Peyer's patch (tissue), 4 donors: ENCODE measurements at places on chromosomes 11 and 22. TPM values are rescaled to one million over a fixed set of nuclear protein-coding genes. Genes with fewer than 3 reads are reported as not detected.

ANGPTL5 gene
- not detected for total RNA-seq

TEX54 gene
- not detected for total RNA-seq

LRRC10B gene
- total RNA-seq, result 2.5 TPM

P4HA3 gene
- not detected for total RNA-seq

TEAD1 gene
- 34.5 TPM for total RNA-seq

GRCh38 chr11:100867606-100868005, 180.5 kb downstream of the ARHGAP42 start:
- no peak for DNase-seq

GRCh38 chr11:2517016-2517385, 72.2 kb downstream of the KCNQ1 start:
- peak; percentile 41 for DNase-seq

DNA sequence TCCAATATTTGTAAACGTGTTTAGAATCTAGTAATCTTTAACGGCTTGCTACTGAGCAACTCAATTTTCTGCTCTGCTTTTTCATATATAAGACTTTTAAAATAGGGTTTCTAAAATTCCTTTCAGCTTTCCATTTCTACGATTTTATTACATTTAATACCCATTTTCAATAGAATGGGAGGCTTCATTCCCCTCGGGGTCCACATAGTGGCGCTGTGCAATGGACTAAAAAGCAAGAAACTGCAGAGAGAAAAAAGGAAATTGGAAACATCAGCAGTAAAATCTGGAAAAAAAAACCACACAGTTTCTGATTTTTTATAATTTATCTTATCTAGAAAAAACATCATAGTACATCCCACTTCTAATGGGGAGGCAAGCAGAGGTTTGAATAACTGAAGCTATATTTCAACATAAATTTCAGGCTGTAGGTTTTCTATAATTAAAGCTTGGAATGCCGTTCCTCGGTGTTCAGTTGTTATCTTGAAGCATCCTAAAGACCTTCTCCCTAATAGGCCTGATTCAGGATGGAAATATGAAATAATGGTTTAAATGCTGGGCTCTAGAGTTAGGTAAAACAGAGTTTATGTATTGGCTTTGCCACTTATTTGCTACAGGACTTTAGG, 18.7 kb upstream of the JHY start:
- peak; percentile 72 for DNase-seq

DNA sequence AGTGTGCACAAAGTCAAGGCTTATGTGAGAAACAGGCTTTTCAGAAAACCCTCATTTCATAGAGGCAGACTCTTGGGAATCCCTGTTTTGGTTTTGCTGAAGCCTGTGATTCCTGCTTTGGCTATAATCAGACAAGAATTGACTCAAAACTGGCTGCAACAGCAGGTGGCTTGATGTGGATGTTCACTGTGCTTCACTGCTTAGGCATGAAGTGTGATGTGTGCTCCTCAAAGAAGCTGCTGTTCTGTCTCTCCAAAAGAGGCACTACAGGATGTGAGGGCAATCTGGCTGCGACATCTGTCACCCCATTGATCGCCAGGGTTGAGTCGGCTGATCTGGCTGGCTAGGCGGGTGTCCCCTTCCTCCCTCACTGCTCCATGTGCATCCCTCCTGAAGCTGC, 103.5 kb downstream of the C11orf58 start:
- no peak for DNase-seq

DNA sequence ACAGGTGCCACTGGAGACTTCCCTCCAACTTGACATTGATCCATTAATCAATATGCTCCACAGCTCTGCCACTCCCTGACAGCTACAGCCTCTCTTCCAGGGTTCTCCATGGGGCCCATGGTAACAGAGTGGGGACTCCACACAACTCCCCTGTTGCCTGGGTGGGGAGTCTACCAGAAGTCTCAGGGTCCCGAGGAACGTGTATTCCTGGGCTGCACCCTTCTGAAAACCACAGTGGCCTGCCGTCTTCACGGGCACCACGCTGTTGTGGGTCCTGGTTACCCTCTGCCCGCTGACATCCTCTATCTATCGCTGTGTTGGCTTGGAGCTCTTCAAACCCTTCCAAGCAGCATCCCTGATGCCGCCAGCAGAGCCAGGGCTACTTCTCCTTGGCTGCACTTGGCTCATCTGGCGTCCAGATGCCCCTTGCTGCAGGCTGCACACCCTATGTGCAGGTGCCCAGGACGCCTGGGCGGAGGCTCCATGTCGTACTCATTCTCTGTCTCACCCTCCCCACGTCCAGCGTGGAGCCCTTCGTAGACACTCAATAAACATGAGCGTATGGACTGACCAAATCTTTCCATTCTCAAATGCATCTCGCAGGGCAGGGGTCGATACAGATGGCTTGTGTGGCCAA, 1341.8 kb downstream of the TBC1D22A start:
- no peak for DNase-seq

DNA sequence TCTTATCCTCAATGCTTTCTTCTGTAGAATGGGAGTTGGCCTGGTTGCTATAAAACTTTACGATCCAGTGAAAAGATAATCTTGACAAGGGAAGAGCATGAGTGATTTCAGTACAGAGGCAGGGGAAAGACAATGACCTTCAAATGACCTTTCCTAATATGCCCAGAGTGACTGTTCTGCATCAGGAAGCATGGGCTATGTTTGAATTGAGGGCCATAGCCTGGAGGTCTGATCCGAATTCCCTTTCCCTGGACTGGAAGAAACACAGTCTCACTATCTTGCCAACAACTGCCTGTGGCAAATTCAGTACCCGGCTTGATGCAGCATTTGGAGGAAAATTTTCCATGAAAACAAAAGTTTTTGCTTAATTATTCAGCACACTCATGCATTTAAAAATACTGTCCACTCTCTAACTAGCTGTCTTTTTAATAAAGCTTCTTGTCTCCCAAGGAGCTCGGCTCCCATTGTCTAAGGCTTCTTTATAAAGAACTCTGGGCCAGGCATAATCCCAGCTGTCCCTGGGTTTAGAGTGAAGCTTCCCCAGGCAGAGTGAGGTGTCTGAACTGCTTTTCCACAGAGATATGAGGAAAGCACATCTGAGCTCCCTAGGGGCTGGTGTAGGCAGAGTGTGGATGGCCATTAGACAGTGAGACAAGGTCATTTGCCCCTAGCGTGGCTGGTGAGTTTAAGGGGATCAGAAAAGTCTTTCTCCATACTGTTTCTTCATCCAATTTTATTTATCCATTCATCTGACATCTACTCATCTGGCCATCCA, 132.7 kb upstream of the CADM1 start:
- DNase-seq, result no peak

DNA sequence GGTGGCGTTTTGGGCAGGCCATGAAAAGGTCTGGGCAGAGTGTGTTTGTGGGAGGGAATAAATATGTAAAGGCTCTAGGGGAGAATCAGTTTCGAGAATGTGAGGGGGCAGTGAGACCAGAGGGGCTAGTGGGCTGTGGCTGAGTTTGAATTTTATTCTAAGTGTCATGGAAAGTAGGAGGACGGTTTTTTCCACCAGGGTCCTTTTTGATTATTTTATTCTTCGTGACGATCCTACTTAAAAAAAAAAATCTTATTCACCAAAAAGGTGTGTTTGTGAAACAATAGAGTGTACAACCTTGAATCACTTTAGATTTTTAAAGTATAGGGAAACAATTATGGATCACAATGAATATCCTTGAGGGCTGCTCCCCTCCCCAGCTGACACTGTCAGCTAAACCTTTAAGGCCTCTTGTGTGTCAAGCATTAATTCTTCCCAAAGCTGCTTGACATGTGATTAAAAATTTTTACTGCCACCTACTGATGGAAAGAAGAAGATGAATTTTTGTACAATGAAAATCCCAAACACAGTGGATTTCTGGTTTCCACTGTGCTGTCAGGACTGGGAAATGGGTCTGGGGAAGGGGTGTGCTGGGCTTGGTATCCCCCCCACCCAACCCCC, 107.5 kb upstream of the OR4B1 start:
- DNase-seq, result no peak
